M059J (cell line): ENCODE measurements at places on chromosomes 16 and 17. TPM values are rescaled to one million over a fixed set of nuclear protein-coding genes. Genes with fewer than 3 reads are reported as not detected.
A peak's percentile ranks its signal among the peaks of the same experiment; 100 is the strongest.

DNA sequence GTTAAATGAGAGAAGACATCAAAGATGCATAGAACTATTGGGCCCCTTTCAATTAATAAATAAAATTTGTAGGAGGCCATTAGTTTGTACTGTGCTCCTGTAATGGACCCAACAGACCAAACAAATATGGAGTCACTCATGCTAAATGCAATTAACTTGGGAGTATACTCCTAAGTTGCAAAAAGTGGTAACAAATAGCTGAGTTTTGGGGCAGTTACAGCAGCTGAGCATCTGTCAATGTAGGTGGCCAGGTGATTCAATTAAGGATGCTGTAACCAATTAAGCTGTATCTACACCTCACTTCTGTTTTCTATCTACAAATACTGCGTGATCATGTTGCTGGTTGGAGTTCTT lies 34.9 kb downstream of the WNT9B start:
- DNase-seq: no peak

DNA sequence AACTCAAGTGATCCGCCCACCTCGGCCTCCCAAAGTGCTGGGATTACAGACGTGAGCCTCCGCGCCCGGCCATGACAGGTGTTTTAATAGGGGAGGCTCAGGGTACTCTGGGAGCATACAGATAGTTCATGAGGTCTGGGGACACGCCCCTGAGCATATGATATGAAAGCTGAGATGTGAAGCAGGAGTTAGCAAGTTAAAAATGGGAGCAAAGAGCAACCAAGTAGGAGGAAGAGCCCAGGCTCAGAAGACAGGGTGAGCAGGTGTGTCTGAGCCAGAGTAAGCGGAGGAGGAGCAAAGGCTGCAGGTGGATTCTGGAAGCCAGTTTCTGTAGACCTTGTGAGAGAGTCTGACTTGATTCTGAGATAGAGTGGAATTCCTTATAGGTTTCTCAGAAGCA lies 103.6 kb downstream of the DNAH9 start:
- no peak for DNase-seq

DNA sequence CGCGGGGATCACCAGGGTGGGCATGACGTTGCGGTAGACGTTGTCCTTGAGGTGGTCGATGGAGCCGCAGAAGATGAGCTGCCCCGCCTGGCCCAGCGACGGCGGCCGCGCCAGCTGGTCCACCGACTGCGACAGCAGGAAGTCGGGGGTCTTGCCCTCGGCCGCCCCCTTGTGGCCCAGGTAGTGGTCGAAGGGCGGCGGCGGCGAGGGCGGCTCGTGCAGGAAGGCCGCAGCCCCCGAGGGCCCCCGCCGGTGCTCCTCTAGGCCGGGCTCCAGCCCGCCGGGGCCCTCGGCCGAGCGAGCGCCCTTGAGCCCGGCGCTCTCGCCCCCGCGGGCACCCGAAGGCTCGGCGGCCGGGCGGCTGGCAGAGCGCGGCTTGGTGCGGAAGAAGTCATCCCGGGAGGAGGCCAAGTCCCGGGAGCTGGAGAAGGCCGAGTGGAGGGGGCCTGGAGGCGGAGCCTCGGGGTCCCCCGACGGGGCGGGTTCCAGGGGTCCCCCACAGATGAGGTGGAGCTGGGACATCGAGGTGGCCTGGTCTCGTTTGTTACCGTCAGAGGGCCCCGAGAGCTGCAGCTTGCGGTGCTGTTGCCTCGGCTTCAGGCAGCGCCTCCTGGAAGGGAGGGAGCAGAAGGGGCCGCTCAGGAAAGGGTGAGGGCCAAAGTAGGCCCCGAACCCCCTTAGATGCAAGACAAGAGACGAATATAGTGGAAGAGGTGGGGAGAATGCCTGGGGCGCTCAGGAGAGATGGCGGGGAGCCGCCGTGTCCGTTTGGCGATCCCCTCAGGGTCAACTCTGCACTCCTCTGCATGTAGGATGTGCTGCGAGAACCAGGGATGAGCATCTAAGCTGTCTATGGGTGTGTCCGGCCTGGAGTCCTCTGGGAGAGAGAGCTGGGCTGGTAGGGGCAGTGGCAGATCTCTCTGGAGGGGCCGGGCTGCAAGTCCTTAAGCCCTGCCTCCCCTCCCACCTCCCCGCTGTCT lies 8.8 kb downstream of the FAM171A2 start:
- no peak for DNase-seq

MON1B gene
- 12.5 and 16.3 TPM in 2 replicates for total RNA-seq

- DNase-seq: no peak
Measured at GRCh38 chr16:50957056-50957455, 194.0 kb downstream of the SALL1 start.

GUCY2D gene
- not detected in 2 replicates for total RNA-seq

DNA sequence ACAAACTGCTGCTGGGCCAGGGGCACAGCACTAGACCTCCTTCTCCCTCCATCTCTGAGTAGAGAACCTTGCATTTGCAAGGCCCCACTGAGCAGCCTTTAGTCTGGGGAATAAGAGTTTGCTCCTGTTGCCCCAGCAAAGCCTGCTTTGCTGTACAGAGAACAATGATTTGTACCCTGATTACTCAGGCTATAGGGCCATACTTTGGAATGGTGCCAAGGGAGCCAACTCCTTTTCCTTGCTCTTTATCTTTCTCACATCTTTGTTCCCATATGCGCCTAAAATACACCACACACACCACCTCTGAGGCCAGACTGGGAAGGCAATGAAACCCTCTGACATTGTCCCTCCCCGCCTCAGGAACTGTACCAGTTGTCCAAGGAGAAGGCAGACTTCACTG lies 21.2 kb downstream of the LIG3 start:
- peak; percentile 7 for DNase-seq

DNA sequence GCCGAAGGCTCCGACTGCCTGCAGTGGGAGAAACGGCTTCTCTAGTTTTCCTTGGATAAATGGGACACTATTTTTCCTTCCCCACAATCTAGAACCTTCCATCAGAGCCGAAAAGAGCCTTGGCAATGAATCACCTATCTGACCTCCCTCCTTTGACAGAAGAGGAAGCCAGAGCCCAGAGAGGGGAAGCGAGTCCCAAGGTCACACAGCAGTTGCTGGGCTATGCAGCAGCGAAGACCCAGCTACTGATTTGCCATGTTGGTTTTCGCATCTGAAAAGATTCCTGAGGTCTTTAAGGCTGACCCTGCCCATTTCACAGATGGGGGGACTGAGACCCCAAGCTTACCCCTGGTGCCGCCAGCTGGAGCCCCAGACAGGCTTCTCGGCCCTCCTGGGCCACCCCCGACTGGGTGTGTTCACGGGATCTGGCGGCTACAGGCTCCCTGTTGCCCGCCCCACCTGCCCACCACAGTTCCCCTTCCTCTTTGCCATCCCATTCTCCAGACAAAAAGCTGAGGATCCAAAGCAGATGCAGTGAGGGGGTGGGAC lies 45.9 kb downstream of the RAI1 start:
- no peak for DNase-seq

GRCh38 chr17:14303343-14304221 lies 2.7 kb downstream of the HS3ST3B1 start:
- peak; percentile 47 for DNase-seq

MYL11 gene
- total RNA-seq: not detected in 2 replicates

- DNase-seq: peak; percentile 56
Measured at GRCh38 chr17:53719229-53719628, 103.5 kb upstream of the KIF2B start.
